Caki2 (cell line): ENCODE measurements at places on chromosomes 16 and 17. TPM values are rescaled to one million over a fixed set of nuclear protein-coding genes. Genes with fewer than 3 reads are reported as not detected.

DNAH3 gene
- total RNA-seq: 0.17 TPM in 1 of 2 replicates, not detected in the other

- no peak for DNase-seq
Measured at GRCh38 chr17:76553178-76553908, 13.5 kb downstream of the PRCD start.

DNA sequence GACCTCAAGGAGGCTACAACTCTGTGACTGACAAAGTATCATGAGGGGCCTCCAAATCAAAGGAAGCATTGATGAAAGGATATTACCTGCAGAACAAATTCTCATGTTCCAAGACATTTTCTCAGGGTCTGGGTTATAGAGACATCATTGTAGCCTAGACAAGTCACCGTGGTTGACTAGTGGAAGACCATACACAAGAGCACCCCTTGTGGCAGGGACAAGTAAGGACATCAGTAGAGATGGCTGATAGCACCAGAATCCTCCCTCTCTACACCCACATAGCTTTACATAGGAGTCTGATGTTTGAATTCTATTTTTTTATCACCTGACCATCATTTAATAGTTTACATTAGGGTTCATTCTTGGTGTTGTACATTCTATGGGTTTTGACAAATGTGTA, 32.5 kb upstream of the CDH8 start:
- DNase-seq: no peak

GRCh38 chr17:73188011-73188410, 4.8 kb upstream of the COG1 start:
- no peak for DNase-seq

DNA sequence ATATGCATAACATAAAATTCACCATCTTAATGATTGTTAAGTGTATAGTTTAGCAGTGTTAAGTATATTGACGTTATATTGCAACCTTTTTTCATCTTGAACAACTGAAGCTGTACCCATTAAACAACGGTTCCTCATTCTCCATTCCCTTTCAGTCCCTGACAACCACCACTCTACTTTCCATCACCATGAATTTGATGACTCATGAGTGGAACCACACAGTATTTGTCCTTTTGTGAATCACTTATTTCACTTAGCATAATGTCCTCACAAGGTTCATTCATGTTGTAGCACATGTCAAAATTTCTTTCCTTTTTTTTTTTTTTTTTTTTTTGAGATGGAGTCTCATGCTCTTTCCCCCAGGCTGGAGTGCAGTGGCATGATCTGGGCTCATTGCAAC, 46.0 kb downstream of the HOXB1 start:
- DNase-seq: peak; percentile 65

- DNase-seq: peak; percentile 91
Measured at GRCh38 chr16:83533193-83533592, 274.6 kb upstream of the HSBP1 start.

GRCh38 chr17:64747938-64748540, 85.9 kb upstream of the SMURF2 start:
- no peak for DNase-seq

- DNase-seq: no peak
Measured at GRCh38 chr17:17494870-17495535, 1.2 kb downstream of the RASD1 start.

- no peak for DNase-seq
Measured at GRCh38 chr16:85124636-85125346, 12.5 kb upstream of the CIBAR2 start.

- no peak for DNase-seq
Measured at GRCh38 chr17:7894226-7894625, 5.6 kb downstream of the CHD3 start.
